ENCODE measurements at places on chromosomes 2 and 18. TPM values are rescaled to one million over a fixed set of nuclear protein-coding genes. Genes with fewer than 3 reads are reported as not detected.

The SERPINB10 gene
- not detected for total RNA-seq

The CXCR4 gene
- total RNA-seq: 26.3 TPM

The INHA gene
- 1.6 TPM for total RNA-seq

The TM4SF20 gene
- not detected for total RNA-seq

The CHST9 gene
- 0.07 TPM for total RNA-seq

The MOCOS gene
- total RNA-seq: 2.0 TPM

The SNTG2 gene
- 8.9 TPM for total RNA-seq

The DNAJC5G gene
- total RNA-seq: 0.68 TPM

The IL36B gene
- total RNA-seq: not detected

The GPAT2 gene
- total RNA-seq: 6.9 TPM

The RBM44 gene
- 1.6 TPM for total RNA-seq

The POTEI gene
- not detected for total RNA-seq

The COL4A3 gene
- total RNA-seq: 29.6 TPM

The EVA1A gene
- not detected for total RNA-seq

The ARHGAP25 gene
- 10.8 TPM for total RNA-seq

The GATA6 gene
- total RNA-seq: 92.8 TPM

The SPIRE1 gene
- 39.6 TPM for total RNA-seq

The RPL31 gene
- total RNA-seq: 511 TPM

The MFSD2B gene
- not detected for total RNA-seq

The WNT6 gene
- total RNA-seq: 2.5 TPM

- DNase-seq: no peak
Observed at GRCh38 chr18:45084206-45084605, 403.5 kb downstream of the SETBP1 start.

GRCh38 chr18:46294318-46294717, 190.1 kb downstream of the HAUS1 start:
- DNase-seq: no peak

GRCh38 chr2:53575721-53576124, 191.9 kb upstream of the CHAC2 start:
- no peak for DNase-seq

- DNase-seq: no peak
Observed at GRCh38 chr2:198587741-198588140, 783.3 kb downstream of the PLCL1 start.

DNA sequence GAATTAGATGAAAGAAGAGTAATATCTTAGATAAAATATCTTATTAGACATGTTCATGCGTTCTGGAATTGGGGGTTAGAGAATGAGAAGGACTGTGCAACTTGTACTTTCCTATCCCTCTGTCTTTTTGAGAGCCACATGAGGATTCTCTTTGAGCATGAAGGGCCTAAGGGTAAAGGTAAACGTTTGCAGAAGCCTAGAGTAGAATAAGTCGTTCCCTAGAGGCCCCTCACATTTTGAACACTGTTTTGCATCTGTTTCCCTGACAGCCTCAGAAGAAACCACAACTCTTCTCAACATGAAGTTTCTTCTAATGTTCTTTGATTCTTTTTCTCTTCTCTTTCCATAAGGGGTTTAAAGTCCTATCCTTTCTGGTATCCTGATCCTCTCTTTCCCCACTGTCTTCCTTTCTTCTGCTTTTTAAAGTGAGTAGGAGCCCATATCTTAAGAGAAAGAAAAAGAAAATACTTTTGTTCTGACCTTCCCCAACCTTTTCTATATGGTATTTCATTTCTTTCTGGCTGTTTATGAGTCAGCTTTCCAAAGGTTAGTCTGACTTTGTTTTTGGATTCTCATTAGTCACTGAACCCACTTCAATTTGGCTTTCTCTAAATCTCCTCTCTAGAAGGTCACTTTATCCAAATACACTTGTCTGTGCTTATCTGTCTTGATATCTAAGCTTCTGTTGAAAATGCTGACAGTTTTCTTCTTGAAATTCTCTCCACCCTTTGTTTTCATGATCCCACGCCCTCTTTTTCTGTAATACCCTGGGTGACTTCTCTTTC, 34.8 kb downstream of the PPP1R1C start:
- no peak for DNase-seq

DNA sequence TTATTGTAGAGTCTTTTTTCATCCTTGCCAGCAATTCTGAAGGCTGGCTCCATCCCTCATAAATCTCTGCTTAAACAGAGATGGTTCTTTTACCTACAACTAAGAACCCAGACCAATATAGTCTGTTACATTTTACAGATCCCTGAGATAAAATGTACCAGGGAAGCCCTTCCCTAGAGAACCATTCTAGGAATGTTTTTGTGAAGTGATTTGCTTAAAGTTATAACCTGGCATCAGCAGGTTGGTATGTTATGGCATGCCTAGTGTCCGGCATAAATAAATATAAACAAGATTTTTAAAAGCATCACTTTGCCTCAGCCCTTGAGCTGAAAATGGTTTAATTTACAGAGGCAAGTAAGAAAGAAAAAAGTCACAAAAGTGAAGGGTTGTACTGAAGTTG, 18.5 kb upstream of the NPAS2 start:
- DNase-seq: no peak

- no peak for DNase-seq
Observed at GRCh38 chr2:4130651-4131050, 427.3 kb downstream of the DCDC2C start.

- no peak for DNase-seq
Observed at GRCh38 chr2:12762976-12763375, 46.2 kb downstream of the TRIB2 start.

- no peak for DNase-seq
Observed at GRCh38 chr18:79378536-79379250, 17.0 kb upstream of the NFATC1 start.

- no peak for DNase-seq
Observed at GRCh38 chr2:8202132-8202531, 479.7 kb upstream of the ID2 start.

GRCh38 chr18:74367905-74368304, 52.3 kb downstream of the C18orf63 start:
- no peak for DNase-seq

GRCh38 chr2:235518322-235519090, 24.7 kb downstream of the AGAP1 start:
- no peak for DNase-seq

DNA sequence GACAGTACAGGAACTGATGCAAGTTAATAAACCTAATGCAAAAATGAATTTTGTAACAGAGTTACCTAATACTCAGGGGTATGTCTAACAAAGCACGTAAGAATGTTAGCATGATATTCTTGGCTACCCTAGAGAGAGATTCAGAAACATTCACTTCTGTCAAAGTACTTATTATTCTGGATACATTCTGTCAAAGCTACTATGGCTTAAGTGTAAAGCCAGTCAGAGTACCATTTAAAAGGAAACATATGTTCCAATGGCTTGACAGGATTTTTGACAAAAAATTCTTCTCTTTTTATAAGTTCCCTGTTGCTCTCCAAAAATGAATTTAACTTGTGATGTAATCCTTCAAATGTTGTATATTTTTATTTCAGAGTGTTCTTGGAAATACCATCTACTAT, 85.5 kb downstream of the PIGN start:
- DNase-seq: no peak

GRCh38 chr2:3238951-3239841, 138.4 kb downstream of the EIPR1 start:
- no peak for DNase-seq

DNA sequence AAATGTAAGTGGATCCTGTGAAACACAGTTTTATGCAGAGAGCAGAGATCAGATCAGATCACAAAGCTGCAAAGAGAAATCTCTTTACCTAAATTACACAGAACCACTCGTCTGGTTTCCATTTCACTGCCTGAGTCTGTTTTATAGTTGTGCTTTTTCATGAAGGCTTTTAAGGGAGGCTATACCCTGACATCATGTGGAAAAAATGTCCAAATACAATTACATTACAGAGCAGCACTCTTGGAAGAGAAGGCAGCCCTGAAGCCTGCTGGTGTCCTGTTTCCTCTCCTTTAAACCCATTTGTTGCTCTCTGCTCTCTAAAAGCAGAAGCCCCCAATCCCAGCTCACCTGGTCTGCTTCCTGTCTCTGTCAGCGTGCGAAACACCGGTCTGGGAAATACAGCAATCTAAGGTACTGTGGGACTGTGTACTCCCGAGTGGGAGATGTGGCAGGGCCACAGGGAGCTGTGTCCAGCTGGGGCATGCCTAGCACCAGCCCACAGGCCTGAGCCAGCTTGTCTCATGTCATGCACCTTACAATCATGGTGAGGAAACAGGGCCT, 24.8 kb upstream of the ZFP36L2 start:
- no peak for DNase-seq

DNA sequence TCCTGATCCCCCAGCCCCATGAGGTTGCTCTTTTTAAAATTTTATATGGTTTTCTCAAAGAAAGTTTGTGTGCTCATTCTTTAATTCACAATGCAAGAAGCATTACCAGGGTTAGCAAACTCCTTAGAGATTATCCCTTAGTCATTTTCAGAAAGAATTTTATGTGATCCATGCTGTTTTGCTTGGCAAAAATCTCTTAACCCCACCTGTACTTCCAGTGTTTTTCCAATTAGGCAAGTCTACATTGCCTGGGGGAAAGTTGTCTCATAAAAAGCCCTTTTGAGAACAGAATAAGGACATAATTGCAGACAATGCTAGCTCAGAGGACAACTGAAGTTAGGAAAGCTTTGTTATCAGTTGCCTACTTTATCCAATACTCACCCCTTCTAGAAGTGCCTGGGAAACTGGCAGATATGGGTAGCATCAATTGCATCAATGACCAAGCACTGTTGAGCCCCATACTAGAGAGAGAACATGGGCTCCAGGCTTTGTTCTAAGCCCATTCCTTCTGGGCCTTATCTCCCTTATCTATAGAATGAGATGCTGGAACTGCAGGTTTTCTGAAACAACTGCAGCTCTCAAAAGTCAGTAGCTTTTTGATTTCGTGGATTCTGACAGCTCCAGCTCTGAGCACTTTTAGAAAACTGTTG, 265.9 kb upstream of the SPHKAP start:
- no peak for DNase-seq

DNA sequence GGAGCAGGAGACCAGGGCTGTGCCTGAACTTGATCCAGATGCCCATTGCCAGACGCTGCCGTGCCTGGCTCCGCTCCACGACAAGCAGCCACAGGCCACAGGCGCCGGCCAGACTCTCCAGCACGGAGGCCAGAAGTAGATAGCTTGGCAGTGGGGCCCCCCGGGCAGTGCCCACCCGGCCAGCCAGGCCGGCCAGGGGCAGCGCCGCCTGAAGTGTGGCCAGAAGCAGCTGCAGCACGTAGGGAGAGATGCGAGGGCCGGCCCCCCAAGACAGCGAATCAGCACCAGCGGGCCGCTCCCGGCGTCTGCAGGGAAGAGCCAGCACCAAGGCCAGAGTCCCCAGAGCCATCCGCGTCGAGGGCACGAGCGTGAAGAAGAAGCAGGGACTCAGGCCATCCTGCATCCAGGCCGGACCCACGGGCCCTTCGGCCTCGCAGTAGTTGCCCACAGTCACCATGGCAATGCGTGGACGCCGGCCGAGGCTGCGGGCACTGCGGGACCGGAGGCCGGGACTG, 484 bp downstream of the ABCB6 start:
- no peak for DNase-seq

- DNase-seq: no peak
Observed at GRCh38 chr2:36539631-36540030, 58.3 kb downstream of the FEZ2 start.

DNA sequence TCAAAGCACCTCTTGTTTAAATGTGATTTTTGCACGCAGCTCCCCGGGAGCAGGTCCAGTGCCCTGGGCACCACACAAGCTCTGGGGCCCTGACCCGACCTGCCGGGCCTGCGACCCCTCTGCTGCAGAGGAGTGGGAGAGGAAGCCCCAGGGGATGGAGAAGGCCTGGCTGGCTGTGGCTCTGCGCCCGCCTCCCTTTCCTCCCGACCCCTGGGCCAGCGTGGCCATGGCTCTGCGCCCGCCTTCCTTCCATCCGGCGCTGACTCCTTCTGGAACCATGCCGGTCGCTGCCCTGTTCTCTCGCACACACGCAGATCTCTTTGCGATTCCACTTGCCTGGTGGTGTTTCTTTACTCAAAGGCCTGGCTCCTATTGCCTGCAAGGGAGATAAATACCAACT, 166.5 kb upstream of the SALL3 start:
- no peak for DNase-seq

GRCh38 chr2:157432475-157433106, 11.3 kb downstream of the CYTIP start:
- DNase-seq: no peak

- DNase-seq: no peak
Observed at GRCh38 chr2:23904692-23905091, 22.2 kb downstream of the ATAD2B start.

- no peak for DNase-seq
Observed at GRCh38 chr18:38923126-38923525, 1357.5 kb upstream of the CELF4 start.

GRCh38 chr2:226050822-226051221, 651.3 kb downstream of the NYAP2 start:
- no peak for DNase-seq

- DNase-seq: no peak
Observed at GRCh38 chr2:103401621-103402020, 639.8 kb downstream of the TMEM182 start.

DNA sequence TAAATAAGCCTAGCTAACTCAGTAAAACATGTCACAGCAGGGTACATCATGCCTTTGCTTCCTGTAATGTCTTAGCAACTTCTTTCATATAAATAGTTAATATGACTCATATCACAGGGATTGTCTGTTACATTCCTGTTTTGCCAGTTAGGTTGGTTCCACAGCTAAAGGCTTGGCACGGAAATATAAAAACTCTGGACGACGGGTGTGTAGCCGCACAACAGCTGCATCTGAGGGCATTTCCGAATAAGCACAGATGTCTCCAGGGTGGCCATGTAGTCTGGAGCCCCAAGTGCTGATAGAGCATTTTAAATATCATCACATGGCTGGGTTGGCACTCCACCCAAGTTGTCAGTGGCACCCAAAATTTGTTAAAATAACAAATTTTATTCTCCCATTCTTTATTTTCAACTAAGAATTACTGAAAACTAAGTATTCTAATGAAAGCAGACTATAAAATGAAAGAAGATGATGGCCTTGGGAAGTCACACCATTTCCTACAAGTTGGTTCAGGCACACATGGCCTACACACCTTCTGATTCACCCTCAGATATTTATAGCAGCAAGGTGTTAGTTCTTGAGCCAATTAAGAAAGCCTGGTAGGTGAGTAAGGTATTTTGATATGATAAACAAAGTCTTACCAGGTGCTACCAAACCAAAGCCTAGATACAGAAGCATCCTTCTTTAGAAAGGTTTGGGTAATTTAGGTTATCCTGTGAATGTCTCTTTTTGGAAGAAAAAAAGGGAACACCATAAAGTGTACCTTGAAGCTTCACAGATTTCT, 61.8 kb upstream of the STK17B start:
- no peak for DNase-seq

- DNase-seq: no peak
Observed at GRCh38 chr2:72085513-72085912, 62.1 kb downstream of the CYP26B1 start.

- DNase-seq: no peak
Observed at GRCh38 chr2:221111739-221112138, 460.4 kb downstream of the EPHA4 start.

DNA sequence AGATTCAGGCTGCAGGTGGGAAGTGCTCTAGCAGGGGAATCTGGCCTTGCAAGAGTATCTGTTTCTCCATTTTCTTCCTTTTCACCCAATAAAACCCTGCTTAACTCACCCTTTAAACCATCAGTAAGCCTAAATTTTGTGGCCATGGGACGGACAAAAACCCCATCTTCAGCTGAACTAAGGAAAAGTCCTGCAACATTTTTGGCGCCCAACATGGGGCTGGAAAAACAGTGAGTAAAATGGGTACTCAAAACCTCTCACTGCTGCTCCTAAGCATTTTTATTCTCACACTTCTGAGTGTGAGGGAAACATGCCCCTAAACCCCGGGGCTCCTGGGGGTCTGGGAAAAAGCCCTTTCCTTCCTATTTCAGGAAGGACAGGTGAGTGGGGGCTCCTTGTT, 414.3 kb downstream of the ZNF804A start:
- DNase-seq: no peak
